ENCODE measurements at places on chromosomes 5 and 9.

DNA sequence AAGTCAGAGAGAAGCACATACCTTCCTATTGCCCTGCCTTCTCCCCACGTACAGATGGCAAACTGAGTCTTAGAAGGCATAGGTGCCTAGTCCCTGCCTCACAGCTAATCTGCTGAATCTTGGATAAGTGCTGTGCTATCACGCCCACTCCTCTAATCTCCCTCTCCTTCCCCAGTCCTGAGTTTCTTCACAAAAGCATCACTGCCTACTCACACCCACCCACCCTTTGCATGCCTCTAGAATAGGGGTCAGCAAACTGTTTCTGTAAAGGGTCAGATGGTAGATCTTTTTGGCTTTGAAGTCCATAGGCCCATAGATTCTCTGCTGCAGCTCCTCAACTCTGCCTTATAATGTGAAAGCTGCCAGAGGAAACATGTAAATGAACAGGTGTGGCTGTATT lies 23.2 kb upstream of the JADE2 start:
- DNase-seq, result no peak

- no peak for DNase-seq
Observed at GRCh38 chr5:159509002-159509660, 178.8 kb upstream of the IL12B start.

GRCh38 chr9:102000956-102001355 lies 262.5 kb upstream of the GRIN3A start:
- no peak for DNase-seq

DNA sequence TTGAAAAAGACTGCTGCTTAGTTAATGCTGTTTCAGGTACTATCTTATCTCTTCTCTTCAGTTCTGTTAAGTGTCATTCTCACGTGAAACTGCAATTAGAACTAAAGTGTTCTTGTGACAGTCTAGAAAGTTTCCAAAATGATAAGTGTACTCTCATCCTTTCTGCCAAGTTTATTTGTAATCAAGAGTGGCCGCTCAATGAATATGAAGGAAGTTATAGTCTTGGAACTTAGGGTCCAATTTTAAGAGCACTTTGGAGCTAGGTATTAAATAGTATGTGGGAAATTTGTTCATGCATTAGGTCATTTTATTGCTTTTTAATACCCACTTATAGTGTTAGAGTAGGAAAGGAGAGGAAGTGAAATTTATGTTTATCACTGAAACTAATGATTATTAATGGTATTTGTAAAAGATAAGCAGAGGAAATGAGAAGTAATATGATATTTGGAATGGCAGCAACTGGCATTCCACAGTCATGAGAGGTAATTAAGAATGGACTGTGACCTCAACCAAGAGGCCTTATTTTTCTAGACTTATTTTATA lies 20.4 kb downstream of the XRCC4 start:
- DNase-seq, result peak; percentile 63

GRCh38 chr5:93252165-93252564 lies 328.9 kb downstream of the NR2F1-AS1 start:
- no peak for DNase-seq

GRCh38 chr5:83987513-83988292 lies 267.0 kb upstream of the HAPLN1 start:
- no peak for DNase-seq

GRCh38 chr5:77900691-77901090 lies 124.6 kb upstream of the TBCA start:
- no peak for DNase-seq

- DNase-seq, result no peak
Observed at GRCh38 chr9:31671011-31671410, 713.4 kb upstream of the ACO1 start.

DNA sequence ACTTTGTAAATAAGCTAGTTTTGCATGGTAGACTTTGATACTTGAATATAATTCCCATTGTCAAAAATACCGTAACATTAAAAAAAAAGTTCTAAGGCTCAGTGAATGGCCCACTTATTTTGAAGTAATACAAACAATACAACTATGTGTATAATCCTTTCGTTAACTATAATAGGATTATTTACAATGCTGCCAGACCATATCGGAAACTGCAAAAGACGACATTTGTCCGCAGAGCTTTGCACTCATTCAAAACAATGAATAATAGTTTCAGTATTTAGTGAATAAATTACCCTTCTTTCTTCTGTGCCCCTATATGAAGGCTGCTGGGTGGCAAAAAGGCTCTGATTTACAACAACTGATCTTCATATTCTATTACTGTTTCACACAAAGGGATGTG lies 121.8 kb downstream of the DROSHA start:
- DNase-seq, result no peak

- no peak for DNase-seq
Observed at GRCh38 chr5:98742396-98743073, 30.9 kb upstream of the RGMB start.

DNA sequence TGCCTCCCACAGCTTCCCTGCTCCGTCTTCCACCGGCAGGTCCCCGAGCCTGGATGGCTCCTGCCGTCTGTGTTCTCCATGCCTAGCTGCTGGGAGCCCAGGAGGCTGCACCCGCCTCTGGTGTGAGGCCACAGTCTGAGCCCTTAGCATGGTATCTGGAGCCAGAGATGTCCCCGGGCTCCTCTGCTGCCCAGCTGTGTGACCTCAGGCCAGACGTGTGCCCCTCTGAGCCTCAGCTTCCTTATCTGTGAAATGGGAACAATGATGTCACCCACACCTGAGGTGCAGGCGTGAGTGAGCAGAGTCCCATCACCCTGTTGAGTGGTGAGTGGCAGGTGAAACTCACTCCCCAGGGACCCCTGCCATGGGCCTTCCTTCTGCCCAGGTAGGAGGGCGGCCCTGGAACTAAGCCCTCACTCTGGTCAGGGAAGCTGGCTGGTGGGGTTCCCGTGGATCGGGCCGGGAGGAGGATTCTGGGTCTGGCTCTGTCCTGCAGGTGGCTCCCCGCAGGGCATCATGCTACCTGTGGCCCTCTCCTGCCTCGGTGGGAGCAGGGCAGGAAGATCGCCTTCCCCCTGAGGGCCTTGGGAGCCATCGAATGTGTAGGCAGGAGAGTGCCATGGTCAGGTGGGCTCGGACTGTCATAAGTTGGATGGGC lies 239.0 kb downstream of the PBX3 start:
- no peak for DNase-seq

GRCh38 chr5:3022665-3023064 lies 271.2 kb upstream of the IRX2 start:
- DNase-seq, result no peak

- no peak for DNase-seq
Observed at GRCh38 chr5:83035373-83036100, 41.7 kb downstream of the TMEM167A start.
